NCI-H69 (cell line): ENCODE measurements at places on chromosomes 13 and 19.

DNA sequence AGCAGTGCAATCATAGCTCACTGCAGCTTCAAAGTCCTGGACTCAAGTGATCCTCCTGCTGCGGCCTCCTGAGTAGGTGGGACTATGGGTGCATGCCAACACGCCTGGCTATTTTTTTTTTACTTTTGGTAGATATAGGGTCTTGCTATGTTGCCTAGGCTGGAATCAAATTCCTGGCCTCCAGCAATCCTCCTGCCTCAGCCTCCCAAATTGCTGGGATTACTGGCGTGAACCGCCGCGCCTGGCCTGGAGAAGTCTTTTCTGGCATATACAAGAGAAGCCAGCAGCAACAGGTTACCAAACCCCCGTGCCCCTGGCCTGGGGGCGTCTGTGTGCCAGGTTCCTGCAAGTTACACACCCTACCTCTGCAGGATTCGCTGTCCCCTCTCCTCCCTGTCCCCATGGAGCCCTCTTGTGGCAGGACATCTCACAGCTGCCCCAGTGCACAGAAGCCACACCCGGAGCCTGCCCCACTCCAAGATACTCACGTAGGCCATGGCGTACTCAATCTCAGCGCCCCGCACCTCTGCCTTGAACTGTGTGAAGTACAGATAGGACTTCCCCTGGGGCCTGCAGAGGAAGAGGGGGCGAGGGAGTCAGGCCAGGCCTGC is 9.9 kb downstream of the MYDGF start:
- DNase-seq = peak; percentile 52

- no peak for DNase-seq
Measured at GRCh38 chr13:40518481-40518882, 148.0 kb downstream of the FOXO1 start.

GRCh38 chr19:55642153-55643002 is 1.1 kb upstream of the ZNF581 start:
- peak; percentile 68 for DNase-seq

GRCh38 chr13:57666131-57666953 is 34.8 kb downstream of the PCDH17 start:
- DNase-seq = peak; percentile 69

DNA sequence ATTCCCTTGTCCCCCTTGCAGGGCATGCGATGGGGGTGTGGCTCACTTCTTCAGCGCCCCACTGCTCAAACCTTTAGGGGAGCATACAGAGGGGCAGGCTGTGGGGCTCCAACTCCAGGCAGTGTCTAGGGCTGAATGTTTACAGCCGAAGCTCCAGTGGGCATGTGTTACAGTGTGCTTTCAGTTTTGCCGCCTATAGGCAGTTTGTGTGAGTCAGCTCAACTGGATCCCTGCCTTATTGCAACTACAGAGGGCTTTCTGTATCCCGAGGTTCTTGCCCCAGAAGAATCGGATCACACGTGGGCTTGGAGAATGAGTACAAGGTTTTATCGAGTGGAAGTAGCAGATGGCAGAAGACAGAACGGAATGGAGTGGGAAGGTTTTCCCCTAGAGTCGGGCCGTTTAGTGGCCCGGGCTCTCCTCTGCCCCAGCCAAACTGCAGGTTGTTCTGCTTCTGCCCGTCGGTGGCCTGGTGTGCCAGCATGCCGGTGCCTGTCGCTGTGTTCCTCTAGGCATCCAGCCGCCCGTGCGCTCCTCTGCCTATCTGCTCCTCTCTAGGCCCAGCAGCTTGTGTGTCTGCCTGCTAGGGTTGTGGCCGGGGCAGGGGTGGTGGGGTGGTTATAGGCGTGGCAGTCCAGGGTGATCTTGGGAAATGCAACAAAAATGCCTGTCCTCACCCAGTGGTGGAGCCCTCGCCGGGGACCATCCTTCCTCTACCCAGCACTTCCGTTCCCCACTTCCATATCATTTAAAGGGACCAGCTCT is 435.9 kb upstream of the SGCG start:
- DNase-seq = no peak

- DNase-seq = no peak
Measured at GRCh38 chr13:79722885-79723445, 242.0 kb downstream of the NDFIP2 start.

DNA sequence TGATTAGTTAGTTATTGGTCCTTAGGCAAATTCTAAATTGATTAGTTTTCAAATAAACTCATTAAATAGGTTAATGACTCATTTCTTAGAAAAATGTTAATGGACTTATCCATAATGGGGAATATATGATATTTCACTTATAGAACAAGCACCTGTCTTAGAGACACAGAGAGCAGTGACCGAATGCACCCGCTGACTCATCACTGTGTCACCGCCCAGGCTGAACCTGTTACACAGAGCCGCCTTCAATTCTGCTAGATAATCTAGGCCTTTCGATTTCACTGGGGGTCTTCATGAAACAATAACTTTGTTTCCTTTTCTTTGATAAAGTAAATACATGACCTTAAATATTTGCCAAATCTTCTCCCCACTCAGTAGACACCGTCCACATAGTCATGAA is 13.1 kb downstream of the IRS2 start:
- no peak for DNase-seq

DNA sequence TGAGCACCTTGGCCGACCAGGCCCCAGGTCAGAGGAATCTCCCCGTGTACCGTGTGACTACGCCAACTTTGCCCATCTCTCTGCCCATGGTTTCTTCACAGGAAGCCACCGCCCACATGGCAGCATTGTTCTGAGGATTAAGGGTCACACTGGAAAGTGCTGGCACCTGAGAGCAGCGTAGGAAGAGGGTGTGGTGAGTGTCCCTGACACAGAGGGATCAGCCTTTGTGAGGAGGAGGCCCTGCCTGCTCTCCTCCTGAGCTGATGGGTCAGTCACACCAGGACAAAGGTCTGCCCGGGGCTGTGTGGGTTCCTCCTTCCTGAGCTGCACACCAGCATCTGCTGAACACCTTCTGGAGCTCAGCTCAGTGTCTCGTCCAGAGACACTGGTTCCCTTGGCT is 32.2 kb upstream of the SLC15A1 start:
- peak; percentile 8 for DNase-seq

DNA sequence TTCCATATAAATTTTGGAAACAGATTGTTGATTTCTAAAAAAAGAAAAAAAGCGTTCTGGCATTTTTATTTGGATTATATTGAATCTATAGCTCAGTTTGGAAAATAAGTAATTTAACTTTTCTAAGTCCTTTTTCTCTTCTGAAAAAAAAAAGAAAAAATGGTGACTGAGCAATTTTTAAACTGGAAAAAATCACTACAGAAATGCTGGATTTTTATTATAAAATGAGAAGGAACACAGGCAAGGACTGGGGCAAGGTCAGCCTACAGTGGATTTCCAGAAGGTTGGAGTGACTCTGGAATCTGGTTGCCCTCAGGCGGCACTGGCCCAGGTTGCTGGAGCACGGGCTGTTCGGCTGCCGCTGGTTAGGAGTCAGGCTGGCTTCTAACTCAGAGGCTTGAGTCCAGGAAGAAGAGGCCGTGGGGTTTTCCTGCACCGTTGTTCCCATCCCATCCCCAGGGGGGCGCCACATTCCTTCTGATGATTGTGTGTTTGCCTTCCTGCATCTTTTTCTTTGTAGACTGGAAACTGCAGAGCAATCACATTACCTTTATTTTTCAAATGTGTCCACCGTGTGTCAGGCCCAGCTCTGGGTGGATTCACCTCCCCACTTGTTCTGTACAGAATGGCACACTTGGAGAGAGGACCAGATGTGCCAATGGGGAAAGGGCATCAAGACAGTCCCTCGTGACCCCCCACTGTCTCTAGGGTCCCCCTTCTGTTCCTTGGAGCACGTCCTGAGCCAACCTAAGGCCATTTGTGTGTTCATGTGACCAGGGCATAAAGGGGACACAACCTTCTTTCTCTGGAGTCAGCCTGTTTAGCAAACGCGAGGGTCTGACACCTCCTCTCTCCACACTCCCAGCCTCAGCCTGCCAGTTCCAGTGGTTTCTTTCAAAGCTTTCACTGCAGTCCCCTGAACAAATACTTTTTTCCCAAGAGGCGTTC is 44.5 kb upstream of the GTF3A start:
- peak; percentile 59 for DNase-seq

DNA sequence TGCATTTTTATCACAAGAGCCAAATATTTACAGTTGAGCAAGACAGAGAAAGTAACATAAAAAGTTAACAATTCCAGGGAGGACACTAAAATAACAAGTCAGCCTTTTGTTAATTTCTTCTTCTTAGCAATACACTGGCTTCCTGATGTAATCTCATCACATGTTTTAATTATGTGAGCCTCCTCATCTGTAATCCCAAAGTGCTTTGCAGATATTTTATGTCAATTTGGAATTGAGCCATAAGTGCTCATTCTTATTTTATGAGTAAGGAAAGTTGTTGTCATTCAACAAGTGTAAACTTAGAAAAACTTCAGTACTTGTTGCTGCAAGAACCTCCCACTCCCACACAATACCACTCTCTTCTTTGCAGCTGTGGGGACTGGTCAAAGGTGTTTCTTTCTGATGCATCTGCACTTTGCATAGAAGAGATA is 223.6 kb downstream of the GPC6 start:
- no peak for DNase-seq

DNA sequence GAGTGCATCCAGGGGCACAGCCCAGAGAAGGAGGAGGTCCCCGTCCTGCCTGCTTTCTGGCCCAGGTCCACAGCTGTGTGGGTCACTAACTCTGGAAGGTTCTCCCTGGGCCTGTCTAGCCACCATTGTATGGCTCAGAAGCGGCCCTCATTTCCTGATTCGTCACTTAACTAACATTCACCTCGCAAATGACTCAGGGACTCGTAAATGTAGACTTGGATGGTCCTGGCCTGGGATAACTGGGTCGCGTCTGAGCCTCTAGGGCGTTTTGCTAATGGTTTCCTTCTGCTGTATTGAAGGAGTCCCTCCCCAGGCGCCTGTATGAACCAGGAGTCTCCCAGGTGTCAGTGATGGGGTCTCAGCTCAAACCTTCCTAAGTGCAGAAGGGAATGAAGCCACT is 162.8 kb downstream of the ZNF536 start:
- DNase-seq = no peak

- DNase-seq = no peak
Measured at GRCh38 chr19:51551673-51552432, 19.2 kb upstream of the ZNF175 start.

- peak; percentile 74 for DNase-seq
Measured at GRCh38 chr19:47247308-47247990, 8.9 kb upstream of the CCDC9 start.

DNA sequence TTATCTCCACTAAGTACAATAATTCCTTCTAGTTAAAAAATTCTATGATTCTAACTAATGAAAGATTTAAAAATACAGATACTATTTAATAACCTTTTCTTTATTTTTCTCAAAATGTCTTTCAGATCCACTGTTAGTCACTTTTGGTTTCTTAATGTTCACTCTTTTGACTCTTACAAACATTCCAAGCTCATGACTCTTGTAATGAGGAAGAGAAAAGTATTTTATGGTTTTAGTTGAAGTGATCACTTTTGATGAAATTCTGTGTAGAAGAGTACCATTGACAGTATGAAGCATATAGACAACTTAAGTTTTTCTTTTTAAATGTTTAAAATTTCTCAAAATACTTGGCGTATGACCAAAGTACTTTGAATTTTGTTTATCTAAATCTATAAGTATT is 27.8 kb downstream of the COG3 start:
- DNase-seq = no peak

- DNase-seq = no peak
Measured at GRCh38 chr13:102386461-102386860, 15.4 kb downstream of the FGF14 start.

GRCh38 chr19:3612901-3613741 is 6.4 kb upstream of the TBXA2R start:
- DNase-seq = no peak

DNA sequence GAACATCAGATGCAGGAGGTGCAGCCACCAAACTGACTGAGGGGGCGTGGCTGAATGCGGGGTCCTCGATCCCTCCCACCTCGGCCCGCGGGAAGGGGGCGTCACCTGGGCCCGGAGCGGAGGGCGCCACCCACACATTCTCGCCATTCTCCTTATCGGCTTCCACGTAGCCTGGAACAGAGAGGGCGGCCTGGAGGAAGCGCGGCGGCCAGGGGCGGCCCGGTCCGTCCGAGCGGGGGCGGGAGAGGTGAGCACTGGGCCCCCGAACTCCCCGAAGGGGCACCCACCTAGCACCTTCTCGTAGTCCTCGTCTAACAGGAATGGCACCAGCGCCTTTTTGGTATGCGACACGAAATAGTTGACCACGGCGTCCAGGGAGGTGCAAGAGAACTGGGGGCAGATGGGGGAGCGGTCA is 11.8 kb downstream of the STAP2 start:
- peak; percentile 21 for DNase-seq

GRCh38 chr19:19137556-19138108 is 646 bp downstream of the TMEM161A start:
- DNase-seq = peak; percentile 23

DNA sequence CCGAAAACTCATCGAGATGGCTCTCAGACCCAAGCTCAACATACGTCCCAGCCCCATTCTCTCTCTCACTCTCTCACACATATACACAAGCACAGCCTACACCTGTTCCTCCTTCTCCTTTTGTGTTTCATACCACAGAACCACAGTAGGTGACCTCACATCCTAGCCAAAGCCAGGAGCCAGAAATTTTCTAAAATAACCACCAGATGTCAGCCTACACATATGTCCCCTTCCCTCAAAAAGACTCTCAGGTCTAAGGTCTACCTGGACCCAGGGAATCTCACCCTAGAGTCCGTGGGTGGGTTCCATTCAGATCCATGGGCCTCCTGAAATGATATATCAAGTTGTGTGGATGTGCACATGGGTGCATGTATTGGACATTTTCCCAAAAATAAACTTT is 104.2 kb upstream of the IPO5 start:
- DNase-seq = peak; percentile 55

DNA sequence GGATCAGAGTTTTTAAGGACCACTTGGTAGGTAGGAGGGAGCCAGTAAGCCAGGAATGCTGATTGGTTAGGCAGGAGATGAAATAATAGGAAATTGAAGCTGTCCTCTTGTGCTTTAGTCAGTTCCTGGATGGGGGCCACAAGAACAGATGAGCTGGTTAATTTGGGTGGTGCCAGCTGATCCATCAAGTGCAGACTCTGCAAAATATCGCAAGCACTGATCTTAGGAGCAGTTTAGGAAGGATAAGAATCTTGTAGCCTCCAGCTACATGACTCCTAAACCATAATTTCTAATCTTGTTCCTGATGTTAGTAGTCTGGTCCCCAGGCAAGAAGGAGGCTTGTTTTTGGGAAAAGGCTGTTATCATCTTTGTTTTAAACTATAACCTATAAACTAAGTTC is 117.9 kb upstream of the GPR12 start:
- no peak for DNase-seq

DNA sequence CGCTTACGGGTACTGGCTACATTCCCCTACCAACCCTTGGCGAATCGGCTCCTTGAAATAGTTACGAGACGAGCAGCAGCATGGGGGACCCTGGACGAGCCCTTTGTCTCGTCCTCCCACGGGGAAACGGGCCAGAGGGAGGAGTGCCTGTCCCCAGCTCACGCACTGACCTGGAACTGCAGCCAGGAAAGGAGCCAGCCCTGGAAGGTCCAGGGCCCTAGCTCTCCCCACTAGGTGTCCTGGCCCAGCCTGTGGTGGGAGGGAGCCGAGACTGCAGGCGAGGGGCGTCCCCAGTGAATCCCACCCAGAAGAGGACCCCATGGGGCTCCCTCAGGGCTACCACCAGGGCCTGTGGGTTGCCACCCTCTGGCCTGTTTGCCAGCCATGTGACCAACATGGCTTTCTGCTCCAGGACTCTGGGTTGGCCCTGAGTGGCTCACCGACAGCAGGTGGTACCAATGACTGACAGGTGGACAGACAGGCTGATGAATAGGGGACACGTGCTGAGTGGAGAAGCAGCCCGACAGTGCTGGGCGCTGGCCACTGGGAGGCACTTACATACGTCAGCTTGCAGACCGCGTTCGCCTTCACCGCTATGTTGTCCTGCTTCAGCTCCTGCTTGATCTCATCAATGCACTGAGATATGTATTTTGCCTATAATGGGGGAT is 13.2 kb downstream of the AP3D1 start:
- no peak for DNase-seq
